ENCODE measurements at places on chromosomes 5 and 9.

- DNase-seq = no peak
These were observed 12.5 kb downstream of the ERMP1 start for GRCh38 chr9:5820425-5820824.

DNA sequence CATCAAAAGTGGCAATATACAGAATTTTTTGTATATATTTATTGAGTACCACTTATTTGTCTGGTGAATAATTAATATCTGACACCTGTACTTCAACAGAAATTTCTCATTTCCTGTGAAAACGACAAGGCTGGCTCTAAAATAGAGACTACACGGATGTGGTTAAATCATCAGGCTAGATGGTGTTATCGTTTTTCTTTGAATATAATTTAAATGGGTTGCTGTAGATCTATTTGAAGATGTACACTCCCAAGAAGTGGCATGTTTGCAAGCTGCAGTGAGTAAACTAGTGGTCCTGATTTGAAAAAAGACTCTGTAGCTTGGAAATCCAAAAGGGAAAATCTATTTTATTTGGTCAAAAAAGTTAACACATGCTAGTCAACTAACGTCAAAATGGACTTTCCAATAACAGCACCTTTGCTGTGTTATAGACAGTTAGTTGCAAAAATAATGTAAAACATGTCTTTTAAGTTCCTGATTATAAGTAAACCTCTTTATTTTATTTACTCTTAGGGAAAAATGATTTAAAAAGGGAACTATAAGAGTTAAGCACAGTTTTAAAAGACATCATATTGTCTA is 13.8 kb downstream of the ST8SIA4 start:
- no peak for DNase-seq

DNA sequence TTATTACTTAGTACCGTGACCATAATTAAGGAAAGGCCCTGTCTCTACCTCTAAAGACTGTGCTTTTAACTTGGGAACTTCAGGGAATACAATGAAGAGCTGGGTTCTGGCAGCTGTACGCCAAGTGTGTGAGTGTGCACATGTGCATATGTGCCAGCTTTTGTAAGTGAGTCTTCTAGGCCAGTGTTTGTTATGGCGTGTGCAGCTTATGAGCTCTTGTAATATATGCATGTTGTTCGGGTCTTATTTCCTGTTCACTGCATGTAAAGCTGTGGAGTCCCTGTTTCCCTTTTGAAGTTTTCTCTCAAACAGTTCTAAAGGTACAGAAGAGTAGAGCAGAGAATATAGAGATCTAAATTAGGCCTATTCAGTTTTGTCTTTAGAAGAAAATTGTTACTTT is 30.5 kb downstream of the TGFBR1 start:
- no peak for DNase-seq

DNA sequence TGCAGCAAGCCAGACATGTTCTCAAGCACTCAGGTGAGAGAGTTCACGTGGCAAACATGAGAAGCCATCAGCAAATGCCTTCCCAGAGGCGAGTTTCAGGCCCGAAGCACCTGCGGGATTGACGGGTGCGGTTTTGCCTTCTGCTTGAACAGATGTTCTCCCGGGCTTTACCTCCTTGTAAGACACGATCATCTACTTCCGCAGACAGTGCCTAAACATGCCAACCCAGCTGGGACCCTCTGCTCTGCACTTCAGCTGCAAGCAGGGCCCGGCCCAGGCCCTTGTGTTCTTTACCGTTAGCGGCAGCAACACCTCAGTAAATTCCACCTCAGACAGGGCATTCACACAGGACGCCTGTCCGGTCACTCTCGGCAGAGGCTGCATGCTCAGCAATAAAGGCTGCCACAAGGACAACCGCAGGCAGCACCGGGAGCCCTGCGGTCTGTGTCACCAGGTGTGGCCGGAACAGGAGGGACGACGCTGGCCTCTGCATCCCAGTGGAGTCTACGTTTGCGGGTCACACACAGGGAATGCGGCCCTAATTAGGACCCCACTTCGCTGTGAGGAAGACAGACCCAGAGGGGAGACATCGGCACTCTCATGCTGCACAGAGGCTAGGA is 139.6 kb downstream of the ROR2 start:
- DNase-seq = no peak

DNA sequence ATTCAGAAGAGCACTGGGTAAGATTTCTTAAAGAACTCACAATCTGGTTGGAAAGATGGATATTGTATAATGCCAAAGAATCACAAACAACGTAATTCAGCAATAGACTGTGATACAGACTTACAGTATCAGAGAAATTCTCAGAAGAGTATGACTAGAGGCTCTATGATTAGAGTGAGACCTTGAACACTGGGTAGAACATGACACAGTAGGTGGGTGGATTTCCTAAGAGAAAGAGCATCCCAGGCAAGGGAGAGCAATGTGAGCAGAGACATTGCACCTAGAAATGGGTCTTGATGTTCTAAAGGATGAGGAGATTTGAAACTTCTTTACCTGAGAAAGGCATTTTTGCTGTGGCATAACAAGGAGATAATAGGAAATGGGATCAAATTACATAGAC is 27.3 kb upstream of the CAST start:
- no peak for DNase-seq

DNA sequence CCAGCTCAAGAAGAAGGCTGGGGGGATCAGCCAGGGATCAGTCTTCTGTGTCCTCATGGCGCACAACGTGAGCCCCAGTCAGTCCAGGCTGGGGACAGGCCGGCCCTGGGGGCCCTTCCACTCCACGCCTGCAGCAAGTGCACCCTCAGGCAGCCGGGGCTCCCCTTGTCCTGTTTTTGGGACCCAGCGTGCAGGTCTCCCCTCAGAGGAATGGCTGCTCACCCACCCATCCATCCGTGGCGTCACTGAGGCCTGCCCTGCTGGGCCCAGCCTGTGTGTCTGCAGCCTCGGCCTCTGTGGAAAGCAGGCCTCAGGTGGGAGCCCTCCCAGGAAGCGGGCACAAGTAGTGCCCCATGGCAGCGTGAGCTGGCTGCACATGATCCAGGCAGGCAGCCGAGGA is 52.6 kb upstream of the FCN2 start:
- no peak for DNase-seq

DNA sequence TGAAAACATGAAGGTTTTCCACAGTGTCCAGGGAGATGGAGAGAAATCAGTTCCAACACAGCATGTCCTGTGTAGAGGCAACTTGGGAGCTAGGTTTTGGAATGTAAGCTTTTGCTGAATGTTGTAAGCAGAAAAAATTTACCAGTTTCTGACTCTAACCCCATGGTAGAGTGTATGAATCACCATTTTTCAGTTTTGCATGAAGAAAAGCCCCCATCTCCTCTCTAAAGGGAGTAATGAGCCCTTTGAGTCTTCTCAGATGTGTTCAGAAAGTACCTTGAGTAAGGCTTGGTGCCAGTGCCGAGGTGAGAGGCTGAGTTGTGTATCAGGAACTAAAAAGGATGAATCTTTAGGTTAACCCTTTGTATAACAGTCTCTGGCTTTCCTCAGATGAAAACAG is 96.2 kb downstream of the ADRB2 start:
- DNase-seq = no peak

DNA sequence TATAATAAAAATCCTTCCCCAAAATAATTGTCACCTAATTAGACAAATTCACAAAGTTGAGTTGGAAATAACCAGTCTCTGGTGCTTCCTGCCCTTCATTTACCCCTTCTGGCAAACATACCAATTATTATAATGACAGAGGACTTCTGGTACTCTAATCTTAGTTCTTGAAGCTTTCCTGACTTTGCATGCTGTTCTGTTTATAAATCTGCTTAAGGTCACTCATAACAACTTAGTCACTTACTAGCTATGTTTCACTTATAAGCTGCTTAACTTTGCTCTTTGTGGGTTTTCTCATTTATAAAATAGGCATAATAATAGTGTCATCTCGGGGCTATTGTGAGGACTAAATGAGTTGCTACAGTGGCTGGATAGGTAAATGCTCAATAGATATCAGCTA is 446.5 kb downstream of the EFNA5 start:
- DNase-seq = no peak

DNA sequence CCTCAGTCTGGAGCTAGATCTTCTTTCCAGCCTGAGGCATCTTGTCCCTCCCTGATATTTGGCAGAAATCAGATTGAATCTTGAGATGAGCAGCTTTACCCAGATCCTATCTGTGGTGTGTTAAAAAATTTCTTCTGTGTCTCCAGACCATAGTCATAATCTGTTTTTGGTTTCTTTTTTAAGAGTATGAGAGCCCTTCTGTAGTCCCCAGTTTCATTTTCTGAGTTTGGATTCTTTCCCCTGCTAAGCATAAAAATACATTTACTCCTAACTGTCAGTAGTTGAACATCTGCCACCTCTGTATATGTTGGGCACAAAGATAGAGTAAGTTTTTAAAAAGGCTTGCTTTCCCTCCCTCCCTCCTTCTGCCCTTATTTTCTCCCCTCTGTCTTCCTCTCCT is 137.7 kb downstream of the CNTLN start:
- DNase-seq = no peak

GRCh38 chr9:95447660-95448420 is 68.9 kb downstream of the PTCH1 start:
- DNase-seq = no peak

GRCh38 chr5:124200381-124200780 is 546.1 kb downstream of the ZNF608 start:
- no peak for DNase-seq

- DNase-seq = no peak
These were observed 24.8 kb downstream of the DPYSL3 start for GRCh38 chr5:147485046-147485445.

DNA sequence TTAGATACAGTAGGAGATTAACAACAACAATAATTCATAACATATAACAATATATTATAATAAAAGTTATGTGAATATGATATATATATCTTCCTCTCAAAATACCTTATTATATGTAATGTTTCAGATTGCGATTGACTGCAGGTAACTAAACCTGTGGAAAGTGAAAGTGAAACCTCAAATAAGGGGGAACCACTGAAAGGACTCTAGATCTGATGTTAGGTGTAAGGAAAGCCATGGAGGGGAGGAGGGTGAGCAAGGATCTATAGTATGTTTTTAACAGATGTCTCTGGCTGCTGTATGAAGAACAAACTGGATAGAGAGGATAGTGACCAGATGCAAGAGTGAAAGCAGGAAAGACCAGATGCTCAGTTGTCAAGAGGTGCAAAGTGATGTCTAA is 5.8 kb upstream of the FSTL4 start:
- no peak for DNase-seq

DNA sequence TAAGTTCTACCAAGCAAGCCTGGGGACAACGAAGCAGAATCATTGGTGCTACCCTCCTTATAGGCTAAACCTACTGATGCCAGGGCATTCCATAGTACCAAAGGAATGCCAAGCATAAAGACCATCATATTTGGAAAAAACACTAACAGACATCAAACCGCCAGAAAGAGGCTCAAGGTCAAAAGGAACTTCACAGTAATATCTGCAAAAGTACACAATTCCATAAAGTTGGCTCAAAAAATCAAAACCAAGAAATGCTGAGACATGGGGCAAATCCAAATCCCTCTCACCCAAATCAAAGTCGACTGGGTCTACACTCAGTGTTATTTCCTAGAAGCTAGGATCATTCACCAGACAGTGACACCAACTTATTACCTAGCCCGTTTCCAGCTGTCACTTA is 3.4 kb downstream of the VCP start:
- DNase-seq = no peak

- DNase-seq = no peak
These were observed 1.5 kb downstream of the ASS1 start for GRCh38 chr9:130446101-130446861.

DNA sequence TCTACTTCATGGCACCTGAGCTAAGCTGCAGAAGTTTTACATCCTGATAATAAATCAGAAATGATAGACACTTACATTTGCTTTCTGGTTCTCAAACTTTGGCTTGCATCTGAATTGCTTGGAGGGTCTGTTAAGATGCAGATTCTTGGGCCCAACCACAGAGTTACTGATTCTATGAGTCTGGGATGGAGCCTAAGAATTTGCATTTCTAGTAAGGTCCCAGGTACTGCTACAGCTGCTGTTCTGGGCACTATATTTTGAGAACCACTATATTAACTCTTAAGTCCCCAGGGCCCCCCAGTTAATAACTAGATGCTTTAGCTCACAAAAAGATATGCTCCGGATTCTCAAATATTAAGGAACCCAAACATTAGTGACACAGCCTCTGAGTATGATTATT is 69.8 kb upstream of the DAB2 start:
- DNase-seq = no peak

DNA sequence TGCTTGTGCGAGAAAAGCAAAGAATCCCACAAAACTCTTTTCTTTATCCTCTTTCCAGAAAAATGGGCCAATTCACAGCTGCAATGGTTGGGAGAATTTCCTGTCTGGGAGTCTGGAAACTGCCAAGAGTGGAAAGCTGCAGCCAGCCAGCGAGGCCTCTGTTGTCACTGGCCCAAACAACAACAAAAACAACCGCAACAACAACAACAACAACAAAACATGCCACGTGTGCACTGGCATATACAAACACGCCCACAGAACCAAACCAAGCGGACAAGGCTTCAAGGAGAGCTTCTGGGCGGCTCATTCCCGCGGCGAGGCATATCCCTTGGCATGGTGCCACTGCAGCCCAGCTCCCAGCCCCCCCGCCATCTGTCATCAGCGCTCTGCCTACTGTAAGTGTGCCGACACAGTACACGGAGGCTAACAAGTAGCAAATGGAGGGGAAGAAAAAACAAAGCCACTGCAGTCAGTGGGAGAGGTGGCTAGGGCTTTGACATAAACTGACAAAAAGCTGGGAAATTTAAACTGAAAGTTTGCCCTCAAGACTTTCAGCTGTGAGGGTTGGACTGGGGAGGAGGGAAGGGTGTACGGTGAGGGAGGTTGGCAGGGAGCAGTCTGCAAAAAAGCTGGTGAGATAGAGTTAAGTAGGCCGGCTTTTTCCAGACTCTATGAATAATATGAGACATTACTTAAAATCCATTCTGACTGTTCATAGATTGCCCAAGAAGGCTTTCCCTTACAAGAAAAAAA is 165.0 kb upstream of the ZNF462 start:
- no peak for DNase-seq

GRCh38 chr5:42620579-42621216 is 135.9 kb upstream of the CCDC152 start:
- no peak for DNase-seq

DNA sequence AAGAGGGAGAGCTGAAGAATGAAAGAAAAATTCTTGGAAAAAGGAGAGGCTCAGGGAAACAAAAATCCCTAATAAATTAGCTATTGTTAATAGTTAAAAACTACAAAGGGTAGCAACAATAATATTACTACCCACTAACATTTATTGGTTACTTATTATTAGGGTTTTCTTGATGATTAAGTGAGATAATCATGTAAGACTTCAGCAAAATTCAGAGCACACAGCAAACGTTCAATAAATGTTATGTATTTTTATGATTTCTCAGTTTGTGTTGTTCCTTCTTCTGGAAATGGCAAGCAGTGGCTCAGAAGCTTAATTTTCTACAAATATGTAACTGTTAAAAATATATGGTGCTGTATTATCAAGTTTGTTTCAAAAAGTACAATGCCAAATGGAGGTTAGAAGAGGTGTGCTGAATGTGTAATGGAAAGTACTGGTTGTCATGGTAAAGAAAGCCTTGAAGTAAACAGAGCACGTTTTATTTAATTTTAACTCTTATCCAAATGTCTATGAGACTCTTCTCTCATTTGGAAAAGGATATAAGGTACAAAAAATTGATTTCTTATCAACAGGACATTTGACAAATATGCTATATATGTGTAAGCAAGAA is 226.0 kb upstream of the ATP10B start:
- DNase-seq = no peak

GRCh38 chr9:37958154-37958553 is 54.2 kb upstream of the SLC25A51 start:
- no peak for DNase-seq

- DNase-seq = no peak
These were observed 963.0 kb upstream of the DMAC1 start for GRCh38 chr9:8762479-8763085.

GRCh38 chr9:134225186-134225585 is 60.8 kb upstream of the RNU6ATAC start:
- DNase-seq = no peak

Data from stimulated activated CD8-positive, alpha-beta memory T cell treated with anti-CD3 and anti-CD28 coated beads, Interleukin-15, amount 100 ng/mL, for 4 hours (primary cell).